ENCODE measurements at places on chromosomes 6 and 20.

DNA sequence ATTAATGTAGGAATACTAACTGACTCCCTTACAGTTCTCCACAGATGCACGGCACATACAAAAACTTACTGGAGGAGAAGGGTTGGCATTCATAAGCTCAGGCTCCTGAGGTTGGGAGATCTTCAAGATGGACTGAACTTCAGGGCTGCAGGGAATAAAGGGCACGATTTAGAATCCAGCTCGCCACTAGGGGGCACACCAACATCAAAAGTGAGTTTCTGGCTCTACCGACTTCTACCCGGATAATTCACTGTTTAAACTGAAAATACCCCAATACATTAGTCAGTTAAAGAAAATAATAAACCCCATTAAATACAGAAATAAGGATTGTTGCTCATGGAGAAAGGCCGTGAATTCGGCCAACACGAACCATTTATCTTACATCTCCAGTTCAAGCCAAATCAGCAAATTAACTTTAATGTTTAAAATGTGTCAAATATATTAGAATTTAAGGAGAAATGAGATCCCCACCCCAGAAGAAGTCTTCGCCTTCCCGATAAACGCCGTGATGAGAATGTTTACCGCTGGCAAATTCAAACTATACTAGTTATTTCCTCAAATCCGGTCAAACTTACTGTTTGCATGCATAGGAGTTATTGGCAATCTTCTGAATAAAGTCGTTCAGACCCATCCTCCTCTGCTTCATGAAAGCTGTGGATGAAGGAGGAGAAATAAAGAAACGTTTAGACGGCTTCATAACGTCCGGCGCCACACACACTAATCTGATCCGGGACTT, 121.7 kb upstream of the SLC2A12 start:
- DNase-seq = peak; percentile 54

GRCh38 chr6:37988127-37988526, 168.6 kb downstream of the ZFAND3 start:
- no peak for DNase-seq

DNA sequence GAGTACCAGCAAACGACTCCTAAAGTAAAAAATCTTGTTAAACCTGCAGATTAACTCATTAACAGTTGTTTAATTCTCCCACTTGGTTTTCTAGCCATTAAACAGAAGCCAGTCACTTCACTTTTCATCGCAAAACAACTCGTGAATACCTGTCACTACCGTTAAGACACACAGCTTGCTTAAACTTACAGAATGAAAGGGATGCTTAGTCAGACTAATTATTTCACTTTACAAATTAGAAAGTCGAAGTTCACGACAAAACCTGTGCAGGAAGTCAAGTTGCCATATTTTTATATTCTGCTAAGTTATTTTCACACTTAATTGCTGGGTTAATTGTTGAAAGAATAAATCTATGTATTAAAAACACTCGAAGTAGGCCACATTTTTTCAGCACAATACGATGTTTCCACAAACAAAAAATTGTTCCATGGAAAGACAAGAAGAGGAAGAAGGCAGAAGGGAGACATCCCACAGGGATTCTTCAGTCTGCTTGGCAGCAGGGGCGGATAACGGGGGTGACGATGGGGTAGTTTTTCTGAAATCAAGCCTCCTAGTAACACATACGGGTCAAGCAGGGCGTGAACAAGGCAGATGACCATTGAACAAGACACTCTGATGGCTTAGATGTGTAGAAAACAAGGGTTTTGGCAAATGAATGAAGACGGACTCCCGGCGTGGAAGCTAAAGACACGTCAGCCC, 933 bp downstream of the SSR1 start:
- no peak for DNase-seq

DNA sequence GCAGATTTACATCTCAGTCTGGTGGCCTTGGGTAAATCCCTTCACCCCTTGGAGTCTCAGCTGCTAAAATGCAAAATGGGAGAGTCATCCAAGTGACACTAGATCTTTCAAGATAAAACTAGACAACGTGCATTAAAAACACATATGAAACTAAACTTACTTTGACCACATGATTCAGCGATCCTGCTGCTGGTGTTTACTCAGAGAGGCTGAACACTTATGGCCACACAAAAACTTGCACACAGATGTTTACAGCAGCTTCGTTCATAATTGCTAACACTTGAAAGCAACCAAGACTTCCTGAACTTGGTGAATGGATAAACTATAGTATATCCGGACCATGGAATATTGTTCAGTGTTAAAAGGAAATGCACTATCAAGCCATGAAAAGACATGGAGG, 55.3 kb upstream of the GPR6 start:
- DNase-seq = no peak

GRCh38 chr6:30991891-30992290, 8.4 kb downstream of the MUC21 start:
- DNase-seq = no peak

DNA sequence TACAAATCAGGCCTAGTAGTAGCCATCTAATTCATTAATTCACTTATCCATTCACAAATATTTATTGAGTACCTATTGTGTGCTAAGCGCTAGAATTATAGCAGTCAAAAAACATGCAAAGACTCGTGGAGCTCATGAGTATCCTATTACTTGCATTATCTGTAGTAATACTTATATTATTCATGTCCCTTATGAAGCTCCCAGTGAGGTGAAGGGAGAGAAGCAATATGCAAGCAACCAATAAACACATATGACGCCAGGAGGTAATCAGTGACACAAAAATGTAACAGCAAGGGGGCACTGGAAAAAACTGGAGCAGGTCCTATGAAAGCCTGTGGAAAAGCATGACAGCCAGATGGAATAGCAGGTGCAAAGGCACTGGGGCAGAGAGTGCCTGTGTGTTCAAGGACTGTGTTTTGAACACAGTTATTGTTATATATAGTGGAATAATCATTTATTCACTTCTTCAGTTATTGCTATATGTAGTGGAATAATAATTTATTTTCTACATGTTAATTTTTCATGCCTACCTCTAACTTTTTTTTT, 109.5 kb downstream of the KIF13A start:
- no peak for DNase-seq

DNA sequence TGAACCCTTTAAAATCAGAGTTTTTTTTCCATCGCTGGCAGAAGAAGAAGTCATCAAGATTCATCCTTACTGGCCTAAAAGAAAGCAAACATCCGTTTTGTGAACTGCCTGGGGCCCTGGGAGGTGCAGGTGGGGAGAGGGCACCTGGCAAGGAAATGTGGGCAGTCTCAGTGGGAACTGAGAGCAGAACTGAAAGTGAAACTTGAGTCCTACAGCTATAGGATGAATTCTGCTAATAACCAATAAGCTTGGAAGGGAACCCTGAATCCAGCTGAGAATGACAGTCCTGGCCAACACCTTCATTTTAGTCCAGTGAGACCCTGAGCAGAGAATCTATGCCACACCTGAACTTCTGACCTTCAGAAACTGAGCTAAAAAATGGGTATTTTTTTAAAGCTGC, 130.1 kb upstream of the ASCC3 start:
- no peak for DNase-seq

- DNase-seq = no peak
Observed at GRCh38 chr6:26493258-26493657, 6.8 kb upstream of the BTN1A1 start.

DNA sequence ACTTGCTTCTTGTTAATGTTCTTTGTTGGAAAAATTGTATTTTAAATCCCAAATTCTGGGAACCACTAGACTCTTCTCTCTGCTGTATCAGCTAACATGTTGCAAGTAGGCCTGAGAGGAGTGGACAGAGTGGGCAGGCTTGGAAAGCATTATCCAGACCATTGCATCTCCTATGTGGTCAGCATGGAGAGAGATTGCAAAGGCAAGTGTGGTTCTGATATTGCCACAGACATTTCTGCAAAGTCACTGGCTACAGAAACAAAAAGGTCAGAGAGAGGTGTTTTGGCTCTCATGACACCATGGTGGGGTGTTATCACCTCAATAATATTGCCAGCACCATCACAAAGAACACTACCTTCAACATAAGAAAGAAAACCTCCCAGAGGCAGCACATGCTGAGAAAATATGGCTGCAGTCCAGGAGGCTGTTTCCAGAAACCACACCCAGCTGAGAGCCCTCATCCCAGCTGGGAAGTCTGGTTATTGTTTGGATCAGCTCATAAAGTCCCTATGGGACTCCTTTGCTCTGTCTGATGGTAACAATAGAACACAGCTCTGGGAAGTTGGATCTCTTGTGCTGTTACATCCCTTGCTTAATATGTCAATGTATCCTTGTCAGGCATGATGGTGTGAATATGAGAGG, 78.2 kb upstream of the TBX18 start:
- no peak for DNase-seq

- no peak for DNase-seq
Observed at GRCh38 chr6:75213112-75213511, 7.3 kb upstream of the COL12A1 start.

GRCh38 chr6:127950566-127951145, 49.8 kb upstream of the THEMIS start:
- no peak for DNase-seq

DNA sequence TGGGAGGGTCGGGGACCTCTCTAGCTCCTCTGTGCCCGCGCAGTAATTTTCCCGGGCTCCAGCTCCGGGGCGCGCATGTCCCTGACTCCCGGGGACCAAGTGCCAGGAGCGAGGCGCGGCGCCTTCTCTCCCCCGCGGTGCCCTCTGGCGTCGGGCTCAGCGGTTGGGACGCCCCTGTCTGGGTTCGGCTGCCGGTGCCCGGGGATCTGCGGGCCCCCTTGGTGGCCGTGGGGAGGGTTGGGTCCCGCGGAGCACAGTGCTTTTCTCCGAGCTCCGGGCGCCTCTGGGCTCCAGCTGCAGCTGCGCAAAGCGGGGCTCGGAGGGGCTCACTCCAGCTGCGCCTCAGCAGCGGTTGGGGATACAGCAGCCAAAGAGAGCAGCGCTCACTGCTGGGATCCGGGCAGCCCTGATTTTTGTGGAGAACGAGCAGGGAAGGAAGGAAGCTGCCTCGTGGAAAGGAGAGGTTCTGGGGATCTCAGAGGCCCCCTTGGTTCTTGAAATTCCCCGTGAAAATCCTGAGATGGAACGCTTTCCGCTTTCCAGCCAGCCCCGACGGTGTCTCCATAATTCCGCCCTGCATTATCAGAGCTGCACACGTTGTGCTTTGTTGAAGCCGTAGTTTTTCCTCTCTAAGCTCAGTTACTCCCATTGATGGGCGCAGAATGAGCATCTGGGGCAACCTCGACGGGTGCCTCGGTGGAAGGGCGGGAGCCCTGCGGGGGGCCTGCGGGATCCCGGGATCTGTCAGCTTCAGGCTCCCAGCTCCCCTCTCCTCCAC, 861 bp downstream of the PPP1R14C start:
- no peak for DNase-seq

DNA sequence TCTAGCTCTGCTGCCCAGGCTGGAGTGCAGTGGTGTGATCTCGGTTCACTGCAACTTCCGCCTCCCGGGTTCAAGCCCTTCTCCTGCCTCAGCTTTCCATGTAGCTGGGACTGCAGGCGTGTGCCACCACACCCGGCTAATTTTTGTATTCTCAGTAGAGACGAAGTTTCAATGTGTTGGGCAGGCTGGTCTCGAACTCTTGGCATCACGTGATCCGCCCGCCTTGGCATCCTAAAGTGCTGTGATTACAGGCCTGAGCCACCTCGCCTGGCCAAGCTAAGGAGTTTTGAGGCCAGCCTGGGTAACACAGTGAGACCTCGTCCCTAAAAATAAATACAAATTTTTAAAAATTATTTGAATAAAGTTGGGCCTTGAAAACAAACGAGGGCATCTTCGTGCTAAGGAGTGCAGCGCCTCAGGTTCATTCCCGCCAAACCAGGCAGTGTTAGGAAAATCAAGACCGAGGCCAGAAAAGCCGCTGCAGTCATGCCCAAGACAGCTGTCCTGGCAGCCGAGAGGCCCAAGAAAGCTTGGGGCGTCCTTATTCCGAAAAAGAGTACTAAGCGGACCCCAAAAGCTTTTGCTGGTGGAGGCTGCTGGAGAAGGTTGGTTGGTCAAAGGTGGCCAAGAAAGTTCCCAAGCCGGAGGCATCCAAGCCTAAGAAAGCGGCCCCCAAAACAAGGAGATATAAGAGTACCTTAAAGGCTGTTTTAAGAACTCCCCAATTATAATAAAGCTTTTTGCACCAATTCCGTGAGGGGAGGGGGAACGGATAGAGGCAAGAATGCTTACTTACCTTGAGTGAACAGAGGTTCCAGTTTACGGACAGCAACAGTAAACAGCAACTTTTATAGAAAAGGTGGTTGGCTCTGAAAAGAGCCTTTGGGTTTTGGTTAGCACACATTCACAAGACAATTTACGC, 109.0 kb downstream of the HFE start:
- no peak for DNase-seq

- DNase-seq = no peak
Observed at GRCh38 chr20:16158976-16159286, 414.3 kb downstream of the KIF16B start.

DNA sequence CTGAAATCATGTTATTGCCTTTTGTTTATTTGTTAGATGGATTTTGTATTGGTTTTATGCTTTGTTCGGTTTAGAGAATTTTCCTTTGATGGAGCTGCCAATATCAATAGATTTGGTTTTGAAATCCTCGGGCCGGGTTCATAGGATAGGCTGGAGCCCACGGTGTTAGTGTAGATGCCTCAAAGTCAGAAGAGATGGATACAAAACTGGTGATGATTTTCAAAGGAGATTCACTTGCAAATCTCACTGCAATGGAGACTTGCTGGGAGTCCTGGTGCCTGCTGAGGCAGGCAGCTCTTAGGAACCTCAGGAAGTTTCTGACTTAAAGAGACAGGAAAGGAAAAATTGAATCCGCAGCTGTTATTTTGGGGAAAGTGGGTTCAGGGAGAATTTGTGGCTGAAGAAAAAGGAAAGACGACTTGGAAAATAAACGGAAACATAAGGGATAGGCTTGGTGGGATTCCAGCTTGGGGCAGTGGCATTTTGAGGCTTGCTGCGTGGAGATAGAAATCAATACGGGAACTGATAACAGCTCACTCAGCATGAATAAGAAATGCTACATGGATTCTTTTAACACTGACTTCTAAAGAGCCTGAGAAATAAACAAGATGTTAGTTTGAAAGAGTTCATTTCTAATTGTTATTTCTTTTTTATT, 241.6 kb downstream of the PHACTR1 start:
- no peak for DNase-seq

GRCh38 chr6:32554116-32554965, 24.3 kb upstream of the HLA-DRB5 start:
- no peak for DNase-seq

Data from stimulated activated CD8-positive, alpha-beta memory T cell treated with anti-CD3 and anti-CD28 coated beads, Interleukin-15, amount 100 ng/mL, for 4 hours (primary cell).